Bronchial smooth muscle cell (primary cell): ENCODE measurements at places on chromosomes 13 and 19. TPM values are rescaled to one million over a fixed set of nuclear protein-coding genes. Genes with fewer than 3 reads are reported as not detected.

The VSTM2B gene
- not detected in 2 replicates for total RNA-seq

The SLITRK5 gene
- under 0.01 TPM in 1 of 2 replicates, not detected in the other for total RNA-seq

The C19orf12 gene
- 13.9 and 16.3 TPM in 2 replicates for total RNA-seq

The PROZ gene
- not detected in 2 replicates for total RNA-seq

The PSPC1 gene
- 36.0 and 40.0 TPM in 2 replicates for total RNA-seq

The ZNF878 gene
- total RNA-seq, result 0.09 and 0.16 TPM in 2 replicates

The CLC gene
- total RNA-seq, result not detected in 2 replicates

The ARHGAP45 gene
- total RNA-seq, result 0.79 and 0.94 TPM in 2 replicates

The ZNF98 gene
- not detected in 2 replicates for total RNA-seq

The NTN5 gene
- total RNA-seq, result 0.26 TPM in 1 of 2 replicates, not detected in the other

The FXYD7 gene
- 0.17 TPM in 1 of 2 replicates, not detected in the other for total RNA-seq
